GM23248 (cell line): ENCODE measurements at places on chromosomes 5 and 9. TPM values are rescaled to one million over a fixed set of nuclear protein-coding genes. Genes with fewer than 3 reads are reported as not detected.

ACTBL2 gene
- total RNA-seq: 0.11 and 0.76 TPM in 2 replicates

DDX4 gene
- not detected in 2 replicates for total RNA-seq

STKLD1 gene
- 0.32 and 3.4 TPM in 2 replicates for total RNA-seq

IDNK gene
- 1.0 and 1.6 TPM in 2 replicates for total RNA-seq

ASB6 gene
- total RNA-seq: 22.9 and 24.9 TPM in 2 replicates

CDH9 gene
- total RNA-seq: not detected in 2 replicates
